ENCODE measurements at places on chromosomes 2 and 18. TPM values are rescaled to one million over a fixed set of nuclear protein-coding genes. Genes with fewer than 3 reads are reported as not detected.

GRCh38 chr2:54559593-54560145 is 103.5 kb downstream of the SPTBN1 start:
- no peak for DNase-seq
- peak overlapping the region; percentile 91 for H3K4me3 ChIP-seq
- H3K36me3 ChIP-seq = peaks cover 44% of the 10 kb centered on the region
- H3K27me3 ChIP-seq = peaks cover 5% of the 10 kb centered on the region
- peak overlapping the region; percentile 89 for H3K27ac ChIP-seq

DNA sequence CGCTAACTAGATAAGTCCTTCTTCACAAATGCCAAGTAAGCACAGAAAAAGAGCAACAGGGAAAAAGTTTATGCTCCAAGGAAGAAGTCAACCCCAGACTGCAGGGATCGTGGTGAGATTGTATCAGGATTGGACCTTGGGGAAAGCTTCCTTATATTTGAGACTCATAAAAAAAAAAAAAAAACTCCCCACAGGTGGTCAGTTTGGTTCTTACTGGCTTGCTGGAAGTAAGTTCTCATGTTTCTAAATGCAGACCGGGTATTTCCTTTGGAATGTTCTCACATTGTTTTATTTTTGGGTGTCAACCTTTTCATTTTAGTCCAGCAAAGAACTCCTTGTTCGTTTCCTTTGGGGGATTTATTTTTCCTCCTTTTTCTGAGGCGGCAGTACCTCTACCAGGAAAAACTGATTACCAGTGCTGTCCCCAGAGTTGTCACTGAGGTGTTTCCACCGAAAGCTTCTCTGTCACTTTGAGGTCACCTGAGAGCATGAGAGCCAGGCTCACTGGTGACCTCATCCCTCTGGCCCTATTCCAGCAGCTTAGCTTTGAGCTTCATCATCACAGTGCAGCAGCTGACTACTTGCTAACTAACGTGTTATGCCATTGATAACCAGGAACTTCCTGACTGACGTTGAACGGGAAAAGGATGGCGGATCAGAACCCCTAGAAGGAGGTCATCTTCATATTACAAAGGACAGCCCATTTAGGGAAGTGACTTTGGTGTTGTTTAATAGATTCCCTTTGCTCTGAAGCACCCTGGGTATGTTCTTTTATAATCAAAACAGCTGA is 16.8 kb upstream of the ATP8B1 start:
- no peaks in the 10 kb centered on the region for H3K36me3 ChIP-seq
- H3K4me3 ChIP-seq = no peak overlapping the region
- DNase-seq = no peak
- no peaks in the 10 kb centered on the region for H3K4me1 ChIP-seq
- H3K27ac ChIP-seq = no peak overlapping the region

- no peak overlapping the region for H3K4me3 ChIP-seq
- peaks cover 1% of the 10 kb centered on the region for H3K27me3 ChIP-seq
- DNase-seq = no peak
- H3K27ac ChIP-seq = no peak overlapping the region
These were observed 141.1 kb downstream of the CSRNP3 start for GRCh38 chr2:165610591-165611029.

The INPP5D gene
- total RNA-seq = 157 TPM

DNA sequence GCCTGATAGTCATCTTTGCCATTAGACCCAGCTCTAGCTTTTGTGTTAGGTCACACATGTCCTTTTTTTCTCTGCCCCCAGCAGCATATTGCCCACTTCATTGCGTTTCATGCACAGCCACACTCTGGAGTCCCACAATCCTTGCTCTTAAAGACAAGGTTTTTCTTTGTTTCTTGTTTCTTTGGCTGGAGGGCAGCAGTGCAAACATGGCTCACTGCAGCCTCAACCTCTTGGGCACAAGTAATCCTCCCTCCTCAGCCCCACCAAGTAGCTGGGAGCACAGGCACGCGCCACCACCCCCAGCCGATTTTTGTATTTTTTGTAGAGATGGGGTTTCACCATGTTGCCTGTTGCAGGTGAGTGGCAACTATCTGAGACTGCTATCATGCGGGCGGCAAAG is 16.9 kb upstream of the PAPOLG start:
- H3K4me3 ChIP-seq = no peak overlapping the region
- H3K27me3 ChIP-seq = peaks cover 34% of the 10 kb centered on the region
- peaks cover 9% of the 10 kb centered on the region for H3K4me1 ChIP-seq
- no peak overlapping the region for H3K27ac ChIP-seq
- DNase-seq = no peak

DNA sequence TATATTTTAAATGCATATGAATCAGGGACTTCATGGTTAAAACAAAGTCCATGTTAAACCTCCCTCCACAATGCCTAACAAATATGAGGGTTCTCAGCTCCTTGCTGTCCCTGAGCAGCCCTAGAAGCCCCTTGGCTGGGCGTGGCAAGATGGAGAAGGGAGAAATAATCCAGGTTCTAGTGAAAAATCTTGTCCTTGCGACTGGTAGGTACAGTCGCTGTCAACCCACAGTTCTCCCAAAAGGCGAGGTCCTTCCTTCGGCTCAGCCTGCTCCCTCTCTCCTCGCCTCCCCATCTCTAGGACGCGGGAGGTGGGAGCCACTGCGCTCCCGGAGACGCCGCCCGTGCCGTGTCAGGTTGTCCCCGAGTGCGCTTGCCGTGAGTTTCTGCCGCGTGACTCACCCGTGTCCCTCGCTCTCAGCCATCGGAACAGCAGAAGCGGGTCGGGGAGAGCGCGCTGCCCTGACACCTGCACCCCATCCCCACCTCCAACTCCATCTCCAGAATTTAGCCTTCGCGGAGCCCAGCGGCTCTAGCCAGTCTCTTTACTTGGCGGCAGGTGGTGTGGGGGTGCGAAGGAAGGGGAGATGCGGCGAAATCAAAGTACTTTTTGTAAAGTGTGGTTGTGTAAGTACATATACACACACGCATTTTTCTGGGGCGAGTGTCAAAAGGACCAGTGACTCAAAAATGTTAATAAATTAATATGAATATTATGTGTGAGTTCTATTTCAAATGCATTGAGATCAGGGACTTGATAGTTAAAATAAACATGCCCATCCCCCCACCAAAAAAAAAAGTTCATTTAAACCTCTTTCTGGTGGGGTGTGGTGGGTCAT is 65.1 kb upstream of the TMEM17 start:
- no peaks in the 10 kb centered on the region for H3K4me1 ChIP-seq
- no peak overlapping the region for H3K4me3 ChIP-seq
- H3K27ac ChIP-seq = no peak overlapping the region
- peaks cover 37% of the 10 kb centered on the region for H3K27me3 ChIP-seq
- DNase-seq = no peak
- no peaks in the 10 kb centered on the region for H3K36me3 ChIP-seq

- no peak overlapping the region for H3K27ac ChIP-seq
- no peaks in the 10 kb centered on the region for H3K4me1 ChIP-seq
- no peaks in the 10 kb centered on the region for H3K36me3 ChIP-seq
- no peaks in the 10 kb centered on the region for H3K27me3 ChIP-seq
- H3K4me3 ChIP-seq = no peak overlapping the region
- no peak for DNase-seq
These were observed 97.5 kb downstream of the ERBB4 start for GRCh38 chr2:212441141-212441540.

GRCh38 chr2:113060396-113060795 is 1.4 kb downstream of the IL36RN start:
- no peak overlapping the region for H3K4me3 ChIP-seq
- H3K36me3 ChIP-seq = peaks cover 5% of the 10 kb centered on the region
- DNase-seq = no peak
- H3K4me1 ChIP-seq = no peaks in the 10 kb centered on the region
- H3K27ac ChIP-seq = no peak overlapping the region

DNA sequence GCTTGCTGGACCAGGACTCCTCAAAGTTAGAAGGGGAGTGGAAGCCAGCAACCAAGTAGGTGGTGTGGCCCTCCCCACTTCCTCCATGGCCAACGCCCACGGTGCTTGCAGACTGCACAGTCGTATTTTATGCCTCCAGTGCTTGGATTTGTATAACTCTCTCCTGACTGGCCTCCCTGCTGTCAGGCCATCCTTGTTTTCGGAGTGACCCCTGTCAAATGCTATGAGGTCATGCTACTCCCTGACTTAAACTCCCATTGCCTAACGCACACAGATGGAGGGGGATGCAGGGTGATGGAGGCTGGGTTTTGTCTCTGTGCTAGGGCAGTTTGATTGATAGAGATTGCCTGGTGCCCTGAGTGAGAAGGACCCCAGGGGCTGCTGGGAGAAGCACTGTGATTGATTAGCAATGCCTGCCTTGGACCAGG is 36.1 kb downstream of the GLI2 start:
- no peaks in the 10 kb centered on the region for H3K36me3 ChIP-seq
- no peaks in the 10 kb centered on the region for H3K27me3 ChIP-seq
- no peak for DNase-seq

DNA sequence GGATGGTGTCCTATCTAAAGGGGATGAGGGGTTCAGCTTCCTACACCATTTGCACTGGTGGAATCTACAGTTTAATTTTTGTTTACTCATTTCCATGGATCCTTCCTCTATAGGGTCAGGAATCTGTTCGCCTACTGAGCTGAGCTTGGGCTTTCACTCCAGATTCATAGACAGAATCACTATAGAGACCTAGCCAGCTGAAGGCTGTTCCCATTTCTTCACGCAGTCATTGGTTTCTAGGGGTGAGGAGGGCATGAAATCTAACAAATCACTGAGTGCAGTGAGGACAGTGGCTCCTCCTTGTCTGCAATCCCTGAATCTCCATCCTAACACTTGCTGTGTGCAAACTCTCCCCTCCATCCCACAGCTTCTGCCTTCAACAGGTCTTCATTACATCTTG is 578.5 kb downstream of the TSN start:
- no peaks in the 10 kb centered on the region for H3K36me3 ChIP-seq
- H3K27me3 ChIP-seq = no peaks in the 10 kb centered on the region
- H3K27ac ChIP-seq = no peak overlapping the region
- no peak overlapping the region for H3K4me3 ChIP-seq
- H3K4me1 ChIP-seq = no peaks in the 10 kb centered on the region

DNA sequence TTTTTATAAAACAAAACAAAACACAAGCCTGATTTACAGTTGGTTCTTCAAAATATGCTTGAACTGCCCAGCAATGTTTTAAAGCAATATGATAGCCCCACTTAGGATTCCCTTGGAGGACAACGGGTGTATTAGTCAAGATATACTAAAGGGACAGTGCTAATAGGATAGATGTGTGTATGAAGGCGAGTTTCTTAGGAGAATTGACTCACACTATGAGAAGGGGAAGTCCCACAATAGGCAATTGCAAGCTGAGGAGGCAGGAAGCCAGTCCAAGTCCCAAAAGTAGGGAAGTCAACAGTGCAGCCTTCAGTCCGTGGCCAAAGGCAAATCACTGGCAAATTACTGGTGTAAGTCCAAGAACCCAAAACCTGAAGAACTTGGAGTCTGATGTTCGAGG is 167.9 kb downstream of the CBLN2 start:
- no peak overlapping the region for H3K4me3 ChIP-seq
- H3K27me3 ChIP-seq = no peaks in the 10 kb centered on the region
- no peaks in the 10 kb centered on the region for H3K4me1 ChIP-seq
- H3K36me3 ChIP-seq = no peaks in the 10 kb centered on the region
